AG04449 (cell line): ENCODE measurements at places on chromosomes 5 and 9.

GRCh38 chr9:101387871-101388506 is 3.2 kb upstream of the BAAT start:
- no peak for DNase-seq

- no peak for DNase-seq
These were observed 56.4 kb downstream of the NTNG2 start for GRCh38 chr9:132218208-132218607.

GRCh38 chr9:120982836-120983235 is 56.2 kb upstream of the TRAF1 start:
- no peak for DNase-seq

DNA sequence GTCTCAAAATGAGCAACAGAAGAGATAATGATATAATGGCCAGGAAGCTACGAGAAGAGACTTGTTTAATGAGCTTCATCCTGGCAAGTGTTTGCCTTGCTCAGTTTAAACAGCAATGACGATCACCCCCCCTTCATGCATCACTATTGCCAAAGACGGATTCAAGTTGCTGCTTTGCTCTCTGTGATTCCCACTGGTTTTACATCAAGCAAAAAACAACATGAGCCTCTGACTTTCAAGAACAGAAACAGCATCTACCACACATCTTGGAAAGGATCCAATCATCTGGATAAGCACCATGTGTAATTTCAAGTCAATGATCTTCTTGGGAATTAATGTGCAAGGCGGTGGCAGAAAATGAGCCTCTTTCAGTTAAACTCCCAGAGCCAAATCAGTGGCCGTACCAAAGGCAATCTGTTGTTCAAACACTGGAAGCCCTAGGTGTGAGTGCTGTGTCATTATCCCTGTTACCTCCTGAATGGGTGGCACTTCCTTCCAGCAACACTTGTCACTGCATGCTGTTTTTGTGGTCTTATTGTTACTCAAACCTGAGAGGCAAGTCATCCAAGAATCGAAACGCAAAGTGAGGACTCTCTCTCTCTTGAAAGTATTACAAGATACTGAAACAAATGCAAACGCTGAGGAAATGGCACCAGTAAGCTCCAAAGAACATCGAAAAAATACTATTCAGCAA is 72.8 kb downstream of the MED27 start:
- DNase-seq, result no peak

- DNase-seq, result no peak
These were observed 11.3 kb downstream of the SMARCA2 start for GRCh38 chr9:2026220-2026997.

DNA sequence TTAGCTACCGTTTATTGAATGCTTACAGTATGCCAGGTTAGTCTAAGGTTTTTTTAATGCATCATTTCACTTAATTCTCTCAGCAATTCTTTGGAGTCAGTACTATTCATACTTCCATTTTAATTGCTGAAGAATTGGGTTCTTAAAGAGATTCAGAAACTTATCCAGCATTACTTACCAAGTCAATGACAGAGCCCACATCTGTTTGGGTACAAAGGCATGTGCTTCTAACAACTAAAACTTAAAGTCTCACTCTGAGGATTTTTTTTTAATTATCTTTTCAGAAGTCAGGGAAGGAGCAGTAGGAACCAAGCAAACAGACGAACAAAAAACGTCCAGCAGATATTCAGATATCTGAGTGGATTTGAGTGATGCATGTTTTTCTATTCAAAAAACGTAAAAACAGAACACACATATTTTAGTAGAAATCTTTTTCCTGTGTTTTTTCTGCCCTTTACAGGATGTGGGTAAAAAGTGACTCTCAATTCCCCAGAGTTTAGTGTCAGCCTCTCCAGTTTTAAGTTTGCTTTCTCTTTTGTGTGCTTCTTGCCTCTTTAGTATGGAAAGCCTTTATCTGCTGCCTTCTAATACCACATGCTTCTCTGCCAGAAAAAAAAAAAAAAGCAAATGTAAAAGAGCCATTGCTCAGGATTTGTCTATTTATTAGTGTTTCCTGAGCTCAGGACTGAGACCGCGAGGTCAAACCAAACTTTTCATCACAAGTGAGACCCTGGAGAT is 118.0 kb downstream of the PRKACG start:
- DNase-seq, result no peak

DNA sequence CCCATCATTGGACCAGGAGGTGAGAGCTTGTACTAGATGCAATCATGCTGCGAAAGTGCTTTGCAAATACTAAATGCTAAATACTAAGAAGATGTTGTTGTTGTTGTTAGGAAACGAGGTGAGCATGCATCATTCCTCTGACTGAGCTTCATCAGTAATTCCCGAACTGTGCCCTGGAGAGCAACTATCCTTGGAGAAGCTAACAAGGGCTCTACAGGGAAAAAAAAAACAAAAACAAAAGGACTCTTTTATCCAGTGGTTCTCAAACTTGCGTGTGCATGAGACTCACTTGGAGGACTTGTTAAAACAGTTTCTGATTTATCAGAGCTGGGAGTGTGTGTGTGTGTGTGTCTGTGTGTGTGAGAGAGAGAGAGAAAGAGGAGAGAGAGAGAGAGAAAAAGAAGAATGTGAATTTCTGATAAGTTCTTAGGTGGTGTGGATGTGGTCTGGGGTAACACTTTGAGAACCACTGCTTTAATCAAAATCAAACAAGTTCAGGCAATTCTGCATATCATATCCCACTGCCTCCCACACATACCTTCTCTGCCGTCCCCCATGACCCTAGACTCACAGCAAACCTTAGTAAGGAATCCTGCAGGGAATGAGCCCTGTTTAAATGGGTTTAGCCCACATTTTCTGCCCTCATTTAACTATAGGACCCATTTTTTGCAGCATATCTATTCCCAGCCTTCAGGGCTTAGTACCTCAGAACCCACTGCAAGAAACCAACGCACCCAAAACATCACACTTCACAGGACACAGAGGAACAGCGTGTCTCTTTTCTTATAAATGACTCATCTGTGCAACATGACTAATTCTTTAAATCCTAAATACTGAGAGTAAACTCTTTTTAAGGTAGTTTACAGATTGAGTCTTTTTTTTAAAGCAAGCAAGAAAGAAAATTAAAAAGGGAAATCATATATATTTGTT is 48.9 kb downstream of the PDE6A start:
- no peak for DNase-seq

DNA sequence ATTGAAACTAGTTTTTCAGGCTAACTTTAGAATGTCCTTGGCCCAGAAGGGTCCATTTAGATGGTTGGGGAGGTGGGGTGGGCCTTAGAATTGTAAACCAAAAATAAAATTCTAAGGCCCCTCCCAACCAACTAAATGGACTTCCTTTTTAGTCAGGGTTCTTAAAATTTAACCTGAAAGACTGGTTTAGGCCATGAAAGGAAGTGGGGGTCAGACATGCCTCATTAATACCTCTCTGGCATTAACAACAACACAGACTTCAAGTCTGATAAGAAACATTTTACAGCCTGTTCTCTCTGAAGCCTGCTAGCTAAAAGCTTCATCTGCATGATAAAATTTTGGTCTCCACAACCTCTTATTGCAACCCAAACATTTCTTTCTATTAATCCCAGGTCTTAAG is 65.5 kb upstream of the TNC start:
- DNase-seq, result no peak

- DNase-seq, result no peak
These were observed 234.7 kb downstream of the NR2F1-AS1 start for GRCh38 chr5:93346301-93346700.

GRCh38 chr5:58462154-58462553 is 2.3 kb upstream of the PLK2 start:
- no peak for DNase-seq

DNA sequence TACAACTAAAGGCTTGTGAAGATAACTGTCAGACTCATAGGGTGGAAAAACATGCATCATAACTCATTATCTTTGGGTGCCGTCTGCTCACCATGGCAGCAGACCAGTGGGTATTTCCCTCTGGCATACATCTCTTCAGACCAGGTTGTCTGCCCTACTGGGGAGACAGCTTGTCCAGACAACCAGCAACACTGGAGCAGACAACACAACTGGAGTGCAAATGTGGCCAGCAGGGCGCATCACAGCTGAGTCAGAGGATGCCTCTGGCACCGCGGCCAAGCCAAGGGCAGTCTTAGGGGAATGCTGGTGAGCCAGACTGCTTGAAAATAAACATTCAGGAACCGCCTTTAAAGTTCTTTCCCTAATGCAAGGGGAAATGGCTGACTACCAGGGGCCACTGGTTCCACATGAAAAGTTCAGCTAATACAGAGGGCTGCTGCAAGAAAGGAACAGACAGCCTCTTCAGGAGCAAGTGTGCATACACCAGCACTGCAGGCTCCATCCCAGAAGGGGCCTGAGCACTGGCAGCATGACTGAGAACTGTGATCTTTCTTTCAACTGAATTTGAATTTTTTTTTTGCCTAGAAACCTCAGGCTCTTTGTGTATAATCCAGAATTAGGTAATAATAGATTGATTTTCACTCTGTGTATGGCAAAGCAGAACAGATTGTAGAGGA is 77.3 kb downstream of the MAMDC2 start:
- peak; percentile 85 for DNase-seq

DNA sequence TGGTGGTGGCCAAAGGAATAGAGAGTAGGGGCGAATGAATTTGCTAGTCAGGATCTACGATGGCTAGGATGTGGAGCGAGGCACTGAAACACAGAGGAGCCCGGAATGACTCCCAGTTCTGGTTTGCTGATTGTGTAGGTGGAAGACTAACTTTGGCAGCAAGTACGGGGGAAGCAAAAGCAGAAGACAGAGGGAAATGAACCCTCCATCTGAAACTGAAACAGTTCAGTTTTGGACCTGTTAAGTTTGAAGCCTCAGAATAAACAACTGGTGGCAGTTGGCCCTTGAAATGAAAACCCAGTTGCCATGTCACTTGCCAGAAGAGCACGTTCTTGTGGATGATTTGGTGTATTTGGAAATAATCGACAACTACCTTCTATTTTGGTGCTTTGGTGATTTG is 15.4 kb upstream of the SMIM15 start:
- no peak for DNase-seq

DNA sequence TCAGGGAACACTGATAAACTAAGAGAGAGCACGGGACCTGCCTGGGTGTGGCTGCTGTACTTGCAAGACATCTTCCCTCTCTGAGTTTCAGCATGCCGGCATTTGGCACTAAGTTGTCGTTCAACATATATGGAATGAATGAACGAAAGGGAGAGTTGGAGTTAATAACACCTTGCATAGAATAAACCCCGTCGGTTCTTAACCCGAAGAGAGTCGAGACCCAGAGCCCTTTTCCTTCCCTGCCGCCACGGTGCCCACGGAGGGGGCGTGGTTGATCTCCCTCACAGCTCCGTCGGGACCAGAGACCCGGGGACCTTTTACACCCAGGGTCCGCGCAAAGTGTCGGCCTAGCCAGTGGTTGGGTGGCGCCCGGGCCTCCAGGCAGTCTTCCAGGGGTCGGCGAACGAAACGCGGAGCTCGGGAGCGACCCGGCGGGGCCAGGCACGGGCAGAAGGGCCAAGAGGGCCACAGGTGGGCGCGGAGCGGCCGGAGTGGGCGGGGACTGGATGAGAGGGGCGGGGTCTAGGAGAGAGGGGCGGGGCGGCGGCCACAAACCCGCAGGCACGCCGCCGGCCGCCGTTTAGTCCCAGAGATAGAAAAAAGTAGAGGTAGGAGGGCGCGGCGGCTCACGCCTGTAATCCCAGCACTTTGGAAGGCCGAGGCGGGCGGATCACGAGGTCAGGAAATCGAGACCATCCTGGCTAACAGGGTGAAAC is 735 bp upstream of the RPL26L1 start:
- no peak for DNase-seq

- peak; percentile 26 for DNase-seq
These were observed 6.4 kb upstream of the JMY start for GRCh38 chr5:79229357-79230174.

GRCh38 chr9:5846501-5846921 is 13.6 kb upstream of the ERMP1 start:
- no peak for DNase-seq

- DNase-seq, result no peak
These were observed 299.4 kb downstream of the COX7C start for GRCh38 chr5:86917117-86917579.

- DNase-seq, result no peak
These were observed 454 bp downstream of the NELFB start for GRCh38 chr9:137255448-137256114.

- no peak for DNase-seq
These were observed 6.5 kb downstream of the RORB start for GRCh38 chr9:74503666-74504065.

DNA sequence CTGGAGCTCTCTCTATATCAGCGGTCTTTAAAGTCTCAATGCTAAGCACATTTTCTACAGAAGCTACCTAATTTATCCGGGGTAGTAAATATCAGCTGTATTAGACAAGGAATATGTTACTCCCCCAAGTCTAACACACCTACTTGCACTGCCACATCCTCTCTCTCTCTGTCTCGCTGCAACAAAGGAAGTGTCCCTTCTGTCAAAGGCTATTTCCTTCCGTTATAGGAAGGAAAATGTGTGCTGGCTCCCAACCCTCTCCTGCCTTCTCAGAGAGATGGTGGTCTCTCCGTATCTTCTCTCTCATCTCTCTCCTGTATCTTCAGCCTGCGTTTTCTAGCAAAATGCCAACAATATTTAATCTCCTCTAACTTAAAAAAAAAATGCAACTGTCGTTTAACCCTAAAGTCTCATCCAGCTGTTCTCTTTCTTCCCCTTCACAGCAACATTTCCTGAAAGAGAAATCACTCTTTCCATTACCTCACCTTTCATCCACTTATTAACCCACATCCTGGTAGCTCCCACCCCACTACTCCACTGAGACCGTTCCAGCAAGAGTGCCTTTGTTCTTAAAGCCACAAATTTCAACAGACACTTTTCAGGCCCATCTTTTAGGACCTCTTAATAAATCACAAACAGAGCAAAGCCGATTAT is 2.3 kb downstream of the TTF1 start:
- DNase-seq, result no peak

GRCh38 chr5:10838038-10838437 is 77.0 kb upstream of the DAP start:
- no peak for DNase-seq

GRCh38 chr9:30536494-30536893 is 1847.9 kb upstream of the ACO1 start:
- DNase-seq, result no peak

- no peak for DNase-seq
These were observed 118.5 kb downstream of the INVS start for GRCh38 chr9:100217536-100217935.

GRCh38 chr5:32991421-32991815 is 280.3 kb downstream of the NPR3 start:
- no peak for DNase-seq

DNA sequence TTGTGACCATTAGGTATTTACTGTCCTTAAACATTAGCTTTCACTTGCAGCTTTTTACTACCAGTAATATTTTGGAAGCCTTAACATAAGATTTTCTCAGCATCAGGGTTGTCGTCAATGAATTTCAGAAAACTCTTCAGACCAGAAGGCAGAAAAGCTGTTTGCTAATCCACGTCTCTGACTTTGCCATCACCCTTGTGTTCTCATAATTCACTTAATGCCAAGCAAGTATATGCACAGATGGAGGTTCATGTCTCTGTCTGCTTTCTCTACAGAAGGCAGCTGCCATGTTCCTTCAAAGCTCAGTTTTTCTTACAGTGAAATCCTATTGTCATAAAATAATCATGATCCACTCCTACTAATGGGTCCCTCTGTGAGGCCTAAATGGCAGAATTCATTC is 37.7 kb upstream of the LRRC19 start:
- DNase-seq, result no peak
